ENCODE measurements at places on chromosomes 1 and 21. TPM values are rescaled to one million over a fixed set of nuclear protein-coding genes. Genes with fewer than 3 reads are reported as not detected.

DNA sequence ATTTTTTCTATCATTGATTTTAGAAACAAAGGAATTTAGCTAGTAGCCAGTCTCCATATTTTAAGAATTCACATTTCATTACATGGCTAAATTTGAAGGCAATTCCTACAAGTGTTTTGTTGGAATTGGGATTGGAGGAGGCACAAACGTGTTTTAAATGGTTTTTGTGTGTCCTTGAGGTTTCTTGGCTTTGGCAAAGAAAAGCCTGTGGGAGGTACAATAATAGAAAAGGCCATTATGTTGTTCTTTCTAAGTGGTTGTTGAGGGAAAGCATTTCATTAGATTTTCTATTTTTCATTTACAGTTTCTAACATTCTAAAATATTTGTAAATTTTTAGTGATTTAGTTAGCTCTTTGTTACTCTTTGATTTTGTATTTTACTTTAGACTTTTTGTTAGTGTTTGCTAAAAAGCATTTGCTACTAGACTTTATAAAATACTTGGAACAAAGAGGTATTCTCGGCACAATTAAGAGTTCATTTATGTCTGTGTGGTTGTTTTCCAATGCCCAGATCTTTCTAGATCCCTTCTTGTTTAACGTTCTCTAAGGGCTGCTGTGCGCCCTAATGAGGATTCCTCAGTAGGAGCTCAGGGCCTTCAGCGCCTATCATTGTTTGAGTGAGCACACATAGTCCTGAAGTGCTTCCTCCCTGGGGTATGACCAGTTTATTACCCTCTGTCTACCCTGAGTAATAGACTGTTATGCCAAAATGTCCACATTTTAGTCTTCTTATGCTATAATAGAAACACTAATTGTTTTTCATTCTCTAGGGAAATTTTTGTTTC, 70.0 kb upstream of the KIAA1614 start:
- DNase-seq = no peak

- no peak for DNase-seq
Measured at GRCh38 chr1:179168536-179168935, 60.9 kb downstream of the ABL2 start.

DNA sequence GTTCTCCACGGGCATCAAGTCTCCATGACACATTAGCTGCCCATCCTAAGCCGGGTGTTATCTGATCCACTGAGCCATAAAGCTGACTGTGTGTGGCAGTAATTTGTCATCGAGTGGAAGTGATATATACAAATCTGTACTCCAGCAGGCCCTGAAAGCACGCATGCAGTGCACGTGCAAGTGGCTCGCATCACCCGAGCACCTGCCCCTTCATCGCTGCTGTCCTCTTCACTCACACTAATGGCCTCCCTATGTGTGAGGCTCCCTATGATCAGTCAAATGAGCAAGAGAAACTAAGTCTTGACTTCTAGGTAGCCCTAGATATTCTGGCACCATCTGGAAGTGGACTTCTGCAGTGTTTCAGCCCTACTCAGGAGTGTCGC, 248.6 kb downstream of the MATN1 start:
- no peak for DNase-seq

DNA sequence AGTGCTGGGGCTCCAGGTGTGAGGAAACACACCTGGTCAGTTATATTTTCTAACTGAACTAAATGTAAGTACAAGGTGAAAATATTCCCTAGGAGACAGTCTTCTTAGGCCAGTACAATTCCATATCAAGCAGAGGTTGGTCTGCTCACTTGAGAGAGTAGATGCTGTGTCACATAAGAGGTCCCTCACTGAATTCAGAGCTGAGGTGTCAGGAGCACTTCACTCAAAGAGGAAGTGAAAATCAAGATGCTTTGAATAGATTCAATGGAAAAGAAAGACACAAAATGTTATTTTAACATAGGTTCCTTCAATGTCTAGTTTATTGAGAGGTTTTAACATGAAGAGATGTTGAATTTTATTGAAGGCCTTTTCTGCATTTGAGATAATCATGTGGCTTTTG, 4.3 kb upstream of the FCRL3 start:
- DNase-seq = no peak

The SHISAL2A gene
- 8.2 TPM for total RNA-seq

The WNT2B gene
- not detected for total RNA-seq

The DIRAS3 gene
- total RNA-seq = not detected

The PLXNA2 gene
- 1.1 TPM for total RNA-seq

Measured in activated CD4-positive, alpha-beta T cell treated with anti-CD3 and anti-CD28 coated beads, Interleukin-2, amount 10 ng/mL, durations not matched to agents 7 days and 5 days (primary cell).